Thymus (tissue), 14 donors: ENCODE measurements at places on chromosomes 2 and 18. TPM values are rescaled to one million over a fixed set of nuclear protein-coding genes. Genes with fewer than 3 reads are reported as not detected.
A peak's percentile ranks its signal among the peaks of the same experiment; 100 is the strongest.

The EN1 gene
- total RNA-seq, result 0.05 TPM

The TMEM37 gene
- 0.52 TPM for total RNA-seq

The SDC1 gene
- 6.8 TPM for total RNA-seq

The CTDP1 gene
- total RNA-seq, result 15.4 TPM

The NDUFV2 gene
- total RNA-seq, result 168 TPM

DNA sequence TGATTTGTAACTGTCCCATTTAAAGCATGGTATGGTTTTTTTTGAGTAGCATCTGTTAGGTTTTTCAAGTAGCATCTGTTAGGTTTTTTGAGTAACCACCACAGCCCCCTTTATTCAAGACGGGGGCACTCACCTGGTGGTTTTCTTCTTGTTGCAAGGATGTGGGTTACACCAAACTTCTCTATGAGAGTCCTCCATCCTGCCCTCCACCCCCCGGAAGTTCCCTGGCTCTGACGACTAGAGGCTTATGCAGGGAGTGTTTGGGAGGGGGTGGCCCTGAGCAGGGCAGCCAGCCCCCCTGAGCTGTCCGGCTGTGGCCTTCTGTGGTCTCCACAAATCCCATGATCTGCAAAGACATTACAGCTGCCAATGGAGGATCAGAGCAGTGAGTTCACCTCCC, 39.3 kb downstream of the MTCL1 start:
- H3K27me3 ChIP-seq, result no peaks in the 10 kb centered on the region
- peaks cover 58% of the 10 kb centered on the region for H3K4me1 ChIP-seq
- H3K36me3 ChIP-seq, result no peaks in the 10 kb centered on the region
- DNase-seq, result peak; percentile 66

DNA sequence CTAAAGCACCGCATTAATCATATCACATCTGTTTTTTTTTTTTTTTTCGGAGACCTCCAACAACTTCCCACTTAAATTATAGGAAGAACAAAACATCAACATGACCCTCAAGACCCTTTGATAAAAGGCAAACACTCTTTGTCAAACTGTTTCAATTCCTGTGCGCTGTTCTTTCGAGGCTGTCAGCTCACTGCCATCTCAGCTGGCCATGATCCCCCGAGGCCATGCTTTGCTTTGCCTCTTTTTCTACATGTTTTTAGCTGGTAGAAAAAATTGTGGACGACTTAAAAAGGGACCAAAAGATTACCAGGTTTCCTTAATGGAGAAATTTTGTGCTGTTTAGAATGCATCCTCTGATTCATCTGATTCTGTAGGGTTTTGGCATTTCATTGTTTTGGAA, 138.2 kb downstream of the DPP10 start:
- no peaks in the 10 kb centered on the region for H3K4me1 ChIP-seq
- H3K27me3 ChIP-seq, result no peaks in the 10 kb centered on the region
- no peak overlapping the region for H3K4me3 ChIP-seq
- H3K27ac ChIP-seq, result no peak overlapping the region
- no peak for DNase-seq

- no peaks in the 10 kb centered on the region for H3K4me1 ChIP-seq
- DNase-seq, result no peak
- H3K4me3 ChIP-seq, result no peak overlapping the region
- H3K36me3 ChIP-seq, result no peaks in the 10 kb centered on the region
These were observed 1952.6 kb upstream of the LRRTM1 start for GRCh38 chr2:82256983-82257632.

DNA sequence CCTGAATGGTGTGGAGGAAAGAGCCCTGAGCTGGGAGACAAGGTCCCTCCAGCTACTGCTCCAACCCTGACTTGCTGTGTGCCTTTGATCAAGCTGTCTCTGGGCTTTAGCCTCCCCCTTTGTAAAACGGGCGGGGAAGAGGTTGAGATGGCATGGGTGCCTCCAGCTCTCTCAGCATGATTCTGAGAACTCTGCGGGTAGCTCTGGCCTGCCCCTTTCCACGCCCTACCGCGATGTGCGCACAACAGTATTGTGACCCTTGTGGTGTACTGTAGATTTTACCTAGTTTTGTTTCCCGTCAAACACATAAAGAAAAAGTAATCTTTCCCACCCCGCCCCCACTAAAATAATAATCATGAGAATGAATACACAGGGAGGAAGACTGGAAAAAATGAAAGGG, 5.3 kb downstream of the CD8A start:
- peaks cover 24% of the 10 kb centered on the region for H3K27me3 ChIP-seq
- H3K4me3 ChIP-seq, result peak overlapping the region; percentile 33
- peaks cover 41% of the 10 kb centered on the region for H3K36me3 ChIP-seq
- DNase-seq, result no peak
- peak overlapping the region; percentile 76 for H3K27ac ChIP-seq

DNA sequence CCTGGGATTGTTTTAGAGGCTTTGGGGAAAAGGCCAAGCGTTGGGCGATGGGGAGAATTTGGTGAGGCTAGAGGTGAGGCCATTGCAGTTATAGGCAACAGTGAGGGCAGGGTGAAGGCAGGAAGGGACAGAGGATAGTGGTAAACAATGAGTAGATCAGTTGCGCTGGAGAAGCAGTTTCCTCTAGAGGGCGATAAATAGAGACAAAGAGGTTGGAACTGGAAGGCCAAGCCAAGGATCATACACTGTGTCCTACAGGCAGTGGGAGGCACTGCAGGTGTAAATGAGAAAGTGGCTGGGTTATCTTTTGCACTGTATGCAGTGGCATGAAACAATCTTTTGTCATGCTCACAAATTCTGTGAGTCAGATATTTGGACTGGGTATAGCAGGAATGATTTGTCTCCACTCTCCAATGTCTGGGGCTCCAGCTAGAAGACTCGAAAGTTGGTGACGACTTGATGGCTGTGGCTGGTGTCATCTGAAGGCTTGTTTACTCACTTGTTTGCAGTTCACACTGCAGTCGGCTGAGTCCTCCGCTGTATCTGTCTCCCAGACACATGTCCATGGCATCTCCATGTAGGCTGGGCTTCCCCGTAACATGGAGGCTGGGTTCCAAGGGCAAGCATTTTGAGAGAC, 82.1 kb downstream of the TNP1 start:
- no peaks in the 10 kb centered on the region for H3K27me3 ChIP-seq
- H3K27ac ChIP-seq, result no peak overlapping the region
- H3K4me3 ChIP-seq, result no peak overlapping the region
- no peaks in the 10 kb centered on the region for H3K36me3 ChIP-seq
- no peaks in the 10 kb centered on the region for H3K4me1 ChIP-seq

- H3K36me3 ChIP-seq, result no peaks in the 10 kb centered on the region
- no peak for DNase-seq
- H3K4me1 ChIP-seq, result no peaks in the 10 kb centered on the region
- no peaks in the 10 kb centered on the region for H3K27me3 ChIP-seq
- H3K4me3 ChIP-seq, result no peak overlapping the region
These were observed 497.9 kb upstream of the FANCL start for GRCh38 chr2:58739033-58739432.

GRCh38 chr18:49490246-49490762, 3.3 kb upstream of the C18orf32 start:
- peaks cover 21% of the 10 kb centered on the region for H3K4me1 ChIP-seq
- H3K36me3 ChIP-seq, result peaks cover 40% of the 10 kb centered on the region
- DNase-seq, result no peak
- no peaks in the 10 kb centered on the region for H3K27me3 ChIP-seq
- H3K27ac ChIP-seq, result no peak overlapping the region
- H3K4me3 ChIP-seq, result no peak overlapping the region

DNA sequence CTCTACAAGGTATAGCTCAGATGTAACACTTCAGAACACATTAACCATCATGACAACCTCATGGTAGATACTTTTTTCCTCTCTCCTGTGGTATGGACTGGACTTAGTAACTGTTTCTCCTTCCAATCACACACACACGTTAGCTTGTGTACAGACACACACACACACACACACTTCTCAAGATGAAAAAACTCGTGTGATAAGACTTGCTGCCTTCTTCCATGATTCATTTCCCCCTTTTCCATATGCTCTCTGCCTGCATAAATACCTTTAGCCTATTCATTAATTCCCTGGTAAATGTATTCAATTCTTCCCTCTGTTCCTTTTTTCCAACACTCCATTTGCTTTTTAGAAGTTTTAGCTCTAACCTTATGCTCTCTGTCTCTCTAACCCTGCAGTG, 118.9 kb upstream of the TANK start:
- H3K27me3 ChIP-seq, result no peaks in the 10 kb centered on the region
- no peaks in the 10 kb centered on the region for H3K4me1 ChIP-seq
- no peaks in the 10 kb centered on the region for H3K36me3 ChIP-seq

- no peaks in the 10 kb centered on the region for H3K36me3 ChIP-seq
- H3K4me1 ChIP-seq, result no peaks in the 10 kb centered on the region
- no peak for DNase-seq
- no peak overlapping the region for H3K27ac ChIP-seq
- peak overlapping the region; percentile 7 for H3K4me3 ChIP-seq
- H3K27me3 ChIP-seq, result peaks cover 20% of the 10 kb centered on the region
These were observed 123.4 kb downstream of the ANKRD30BL start for GRCh38 chr2:132038179-132038882.

- H3K36me3 ChIP-seq, result no peaks in the 10 kb centered on the region
- no peak for DNase-seq
- H3K27ac ChIP-seq, result peak overlapping the region; percentile 39
- peaks cover 4% of the 10 kb centered on the region for H3K4me1 ChIP-seq
These were observed 10.8 kb downstream of the INPP1 start for GRCh38 chr2:190354003-190354690.

DNA sequence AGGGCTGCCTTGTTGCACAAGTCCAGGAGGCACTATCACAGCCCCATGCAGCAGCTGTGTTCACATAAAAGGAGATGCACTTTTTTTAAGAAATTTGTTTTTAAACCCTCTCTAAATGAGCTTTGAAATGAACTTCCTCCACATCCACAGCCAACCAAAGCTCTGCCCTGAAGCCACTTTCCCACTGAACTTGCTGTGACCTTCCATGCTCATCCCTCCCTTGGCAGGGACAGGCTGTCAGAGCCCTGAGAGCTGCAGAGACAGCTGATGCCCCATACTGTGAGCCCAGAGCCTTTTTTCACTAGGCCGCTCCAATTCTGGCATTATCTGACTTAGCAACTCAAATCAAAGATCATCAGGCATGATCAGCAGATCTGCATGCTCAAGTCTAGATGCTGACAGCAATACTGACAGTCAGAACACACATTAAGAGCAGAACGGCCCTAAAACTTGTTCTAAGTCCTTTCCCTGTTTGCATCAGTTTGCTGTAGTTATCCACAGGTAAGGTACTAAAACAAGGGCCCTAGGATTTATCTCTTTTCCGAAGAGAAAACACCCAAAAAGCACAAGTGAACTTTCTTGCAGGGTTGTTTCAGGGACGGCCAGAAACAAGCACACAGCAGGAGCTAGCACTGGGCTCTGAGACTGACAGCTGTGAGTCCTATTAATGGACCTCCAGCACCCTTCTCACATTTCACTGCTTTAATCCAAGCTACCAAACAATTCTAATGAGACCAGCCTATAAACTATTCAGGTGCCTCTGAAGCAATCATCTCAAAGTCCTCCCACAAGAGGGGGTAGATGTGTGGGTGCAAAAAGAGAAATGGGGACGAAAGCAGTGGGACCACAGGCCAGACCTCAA, 34.9 kb downstream of the RNU4ATAC start:
- DNase-seq, result no peak
- H3K27ac ChIP-seq, result no peak overlapping the region
- H3K4me1 ChIP-seq, result no peaks in the 10 kb centered on the region
- no peaks in the 10 kb centered on the region for H3K27me3 ChIP-seq
- H3K36me3 ChIP-seq, result no peaks in the 10 kb centered on the region
